Fibroblast of skin of back (primary cell): ENCODE measurements at places on chromosomes 5 and 9.

- DNase-seq: no peak
These were observed 58.1 kb downstream of the ICE1 start for GRCh38 chr5:5480481-5481111.

DNA sequence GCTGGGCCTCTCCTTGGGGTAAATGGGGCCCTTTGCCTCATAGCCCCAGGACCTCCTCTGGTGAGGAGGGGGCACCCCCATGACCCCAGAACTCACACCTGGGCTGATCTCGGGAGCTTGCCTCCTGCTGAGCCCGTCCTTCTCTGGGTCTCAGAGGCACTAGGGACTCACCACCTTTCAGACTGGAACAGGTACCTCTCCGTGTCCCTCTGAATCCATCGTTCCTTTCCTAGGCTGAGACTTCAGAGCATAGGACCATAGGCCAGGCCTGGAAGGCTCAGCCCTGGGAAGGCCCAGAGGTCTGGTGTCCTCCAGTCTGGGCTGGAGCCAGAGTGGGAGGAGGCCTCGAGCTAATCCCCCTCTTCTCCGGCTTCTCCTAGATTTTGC, 97.9 kb downstream of the CACNA1B start:
- no peak for DNase-seq

GRCh38 chr5:82154776-82155175, 123.4 kb downstream of the RPS23 start:
- no peak for DNase-seq

DNA sequence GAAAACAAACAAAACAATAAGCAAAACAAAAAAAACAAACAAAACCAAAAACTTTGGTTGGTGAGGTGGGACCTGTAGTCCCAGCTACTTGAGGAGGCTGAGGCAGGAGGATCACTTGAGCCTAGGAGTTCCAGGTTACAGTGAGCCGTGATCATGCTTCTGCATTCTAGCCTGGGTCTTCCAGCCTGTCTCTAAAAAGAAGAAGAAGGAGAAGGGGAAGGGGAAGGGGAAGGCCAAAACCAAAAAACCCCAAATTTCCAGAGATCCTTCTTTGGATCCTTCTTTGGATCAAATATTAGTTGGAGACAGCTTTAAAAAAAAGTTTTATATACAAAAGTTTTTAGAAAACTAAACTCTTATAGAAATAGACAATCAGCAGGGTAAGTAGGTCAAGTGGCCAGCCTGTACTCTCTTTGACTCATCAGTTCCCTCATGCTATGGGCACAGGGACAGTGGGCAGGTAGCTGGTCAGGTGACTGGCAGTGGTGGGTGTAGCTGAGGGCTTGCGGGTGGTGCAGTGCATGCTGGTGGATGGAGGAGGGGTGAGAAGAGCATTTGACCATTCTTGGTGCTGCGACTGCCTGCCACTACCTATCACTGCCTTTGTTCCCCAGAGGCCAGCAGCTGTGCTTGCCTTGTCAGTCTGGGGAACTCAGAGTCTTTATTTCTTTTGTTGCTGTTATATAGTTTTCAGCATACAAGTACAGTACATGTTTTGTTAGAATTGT, 12.6 kb downstream of the RCL1 start:
- no peak for DNase-seq

GRCh38 chr9:16459421-16460148, 410.9 kb downstream of the BNC2 start:
- no peak for DNase-seq

- DNase-seq: no peak
These were observed 8.5 kb upstream of the GPR150 start for GRCh38 chr5:95611396-95611795.

DNA sequence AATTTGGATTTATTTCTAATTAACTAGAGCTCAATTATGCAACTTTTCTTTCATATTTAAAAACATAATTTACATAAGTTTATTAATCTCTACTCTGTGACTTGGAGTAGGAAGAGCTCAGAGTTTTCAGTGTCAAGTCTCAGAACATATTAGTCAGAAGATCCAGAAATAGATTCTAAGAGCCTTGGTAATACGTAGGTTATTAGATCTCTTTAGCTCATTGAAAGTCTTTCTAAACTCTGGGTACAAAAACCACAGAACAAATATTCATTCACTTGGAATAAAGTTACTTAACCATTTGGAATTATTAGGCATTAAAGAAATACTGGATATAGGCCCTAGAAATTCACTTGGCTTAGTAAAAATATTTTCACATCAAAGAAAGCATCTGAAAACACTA, 26.3 kb upstream of the ISCA1 start:
- no peak for DNase-seq

DNA sequence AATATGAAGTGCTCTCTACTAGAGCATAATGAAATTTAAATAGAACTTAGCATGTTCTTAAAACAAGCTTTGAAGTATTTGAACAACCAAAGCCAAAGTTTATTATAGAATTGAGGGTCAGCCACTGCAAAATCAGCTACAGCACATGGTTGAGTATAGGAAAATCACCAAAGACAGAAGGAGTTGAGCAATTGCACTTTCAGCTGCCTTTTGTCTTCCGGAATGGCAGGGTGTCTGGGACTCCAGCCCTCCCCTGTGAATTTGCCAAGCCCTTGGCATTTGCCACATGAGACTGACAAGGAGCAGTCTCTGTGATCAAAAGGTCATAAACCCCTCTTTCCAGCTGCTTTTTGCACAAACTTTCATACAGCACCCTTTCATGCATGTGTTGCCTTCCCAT, 8.5 kb upstream of the LURAP1L start:
- no peak for DNase-seq

- no peak for DNase-seq
These were observed 158.1 kb upstream of the TARS1 start for GRCh38 chr5:33282696-33283095.
